ENCODE measurements at places on chromosomes 3 and 15. TPM values are rescaled to one million over a fixed set of nuclear protein-coding genes. Genes with fewer than 3 reads are reported as not detected.
A peak's percentile ranks its signal among the peaks of the same experiment; 100 is the strongest.

DUT gene
- polyA plus RNA-seq: 39.9 TPM

- DNase-seq: peak; percentile 89
Measured at GRCh38 chr15:69034352-69034751, 19.9 kb downstream of the NOX5 start.

DNA sequence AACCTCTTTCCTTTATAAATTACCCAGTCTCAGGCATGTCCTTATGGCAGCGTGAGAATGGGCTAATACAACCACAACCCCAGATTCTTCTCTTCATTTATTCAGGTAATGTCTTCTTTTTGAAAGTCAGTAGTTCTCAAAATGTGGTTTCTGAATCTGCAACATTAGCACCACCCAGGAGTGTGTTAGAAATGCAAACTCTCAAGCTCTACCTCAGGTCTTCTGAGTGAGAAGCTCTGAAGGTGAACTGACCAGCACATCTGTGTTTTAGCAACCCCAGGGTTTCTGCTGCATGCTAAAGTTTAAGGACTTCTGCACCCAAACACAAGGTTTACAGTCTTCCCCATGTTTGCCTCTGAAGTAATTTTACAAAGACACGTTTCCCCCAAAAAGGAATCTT, 22.3 kb upstream of the TRIM59 start:
- no peak for DNase-seq

DNA sequence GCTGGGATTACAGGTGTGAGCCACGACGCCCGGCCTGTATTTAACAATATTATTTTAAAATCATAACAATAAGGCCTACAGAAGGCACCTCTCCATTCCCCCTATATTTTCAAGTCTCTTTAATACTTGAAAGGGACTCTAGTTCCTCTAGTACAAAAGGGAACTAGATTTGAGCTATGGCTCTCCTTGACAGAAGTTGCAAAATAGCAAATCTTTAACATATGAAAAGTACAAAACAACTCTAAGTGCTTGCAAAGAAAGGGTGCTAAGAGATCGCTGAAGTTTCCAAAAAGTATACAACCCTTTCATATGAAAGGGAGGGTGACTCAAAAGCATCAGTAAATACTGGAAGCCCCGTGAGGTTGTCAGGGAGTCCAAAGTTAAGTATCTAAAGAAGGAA, 23.8 kb downstream of the AP3S2 start:
- DNase-seq: no peak

DNA sequence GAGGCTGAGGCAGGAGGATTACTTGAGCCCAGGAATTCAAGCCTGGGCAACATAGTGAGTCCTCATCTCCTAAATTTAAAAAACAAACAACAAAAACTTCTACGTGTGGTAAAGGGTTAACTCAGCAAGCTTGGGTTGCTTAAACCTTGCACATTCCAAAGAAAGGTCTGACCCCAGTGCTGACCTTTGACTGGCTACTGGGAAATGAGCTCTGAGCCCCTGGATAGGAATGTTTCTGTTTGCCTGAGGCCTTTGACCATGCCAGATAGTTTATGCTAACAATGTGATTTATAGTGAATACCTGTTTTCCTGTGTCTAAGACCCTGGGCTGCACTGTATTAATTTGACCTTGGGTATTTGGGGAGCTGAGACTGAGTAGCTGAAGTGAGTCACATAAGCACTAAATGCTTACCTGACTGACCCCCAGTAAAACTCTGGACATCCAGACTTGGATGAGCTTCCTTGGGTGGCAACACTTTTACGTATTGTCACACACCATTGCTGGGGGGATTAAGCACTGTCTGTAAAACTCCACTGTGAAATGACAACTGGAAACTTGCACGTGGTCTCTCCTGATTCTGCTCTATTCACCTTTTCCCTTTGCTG, 20.7 kb downstream of the TCAIM start:
- DNase-seq: no peak

DNA sequence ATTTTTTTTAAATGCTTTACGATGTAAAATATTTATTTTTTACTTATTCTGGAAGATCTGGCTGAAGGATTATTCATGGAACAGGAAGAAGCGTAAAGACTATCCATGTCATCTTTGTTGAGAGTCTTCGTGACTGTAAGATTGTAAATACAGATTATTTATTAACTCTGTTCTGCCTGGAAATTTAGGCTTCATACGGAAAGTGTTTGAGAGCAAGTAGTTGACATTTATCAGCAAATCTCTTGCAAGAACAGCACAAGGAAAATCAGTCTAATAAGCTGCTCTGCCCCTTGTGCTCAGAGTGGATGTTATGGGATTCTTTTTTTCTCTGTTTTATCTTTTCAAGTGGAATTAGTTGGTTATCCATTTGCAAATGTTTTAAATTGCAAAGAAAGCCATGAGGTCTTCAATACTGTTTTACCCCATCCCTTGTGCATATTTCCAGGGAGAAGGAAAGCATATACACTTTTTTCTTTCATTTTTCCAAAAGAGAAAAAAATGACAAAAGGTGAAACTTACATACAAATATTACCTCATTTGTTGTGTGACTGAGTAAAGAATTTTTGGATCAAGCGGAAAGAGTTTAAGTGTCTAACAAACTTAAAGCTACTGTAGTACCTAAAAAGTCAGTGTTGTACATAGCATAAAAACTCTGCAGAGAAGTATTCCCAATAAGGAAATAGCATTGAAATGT, 15.6 kb downstream of the THBS1 start:
- peak; percentile 52 for DNase-seq

Data from IMR-90 (cell line).